SJSA1 (cell line): ENCODE measurements at places on chromosomes 6 and 20.

DNA sequence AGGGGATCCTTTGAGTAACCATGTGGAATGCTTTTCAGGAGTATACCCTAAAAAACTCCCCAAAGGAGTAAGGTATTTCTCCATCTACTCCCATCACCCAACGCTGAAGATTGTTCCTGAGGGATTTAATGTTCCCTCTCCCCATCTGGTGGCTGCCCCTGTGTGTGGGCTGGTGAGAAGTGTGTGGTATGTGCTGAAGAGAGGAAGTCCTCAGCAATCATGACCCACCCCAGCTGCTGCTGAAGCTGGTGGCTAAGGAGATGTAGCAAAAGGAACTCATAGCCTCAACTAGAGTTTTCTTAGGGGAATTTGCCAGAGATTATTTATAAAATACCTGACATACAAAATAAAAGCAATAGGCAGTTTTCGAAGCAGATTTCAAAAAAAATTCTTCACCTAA, 114.3 kb upstream of the JAG1 start:
- DNase-seq = no peak

GRCh38 chr6:26571592-26572296, 25.0 kb upstream of the ABT1 start:
- DNase-seq = peak; percentile 76

GRCh38 chr20:46681032-46681854, 8.0 kb downstream of the TP53RK start:
- DNase-seq = no peak

GRCh38 chr6:30759575-30760239, 15.4 kb upstream of the IER3 start:
- peak; percentile 96 for DNase-seq

DNA sequence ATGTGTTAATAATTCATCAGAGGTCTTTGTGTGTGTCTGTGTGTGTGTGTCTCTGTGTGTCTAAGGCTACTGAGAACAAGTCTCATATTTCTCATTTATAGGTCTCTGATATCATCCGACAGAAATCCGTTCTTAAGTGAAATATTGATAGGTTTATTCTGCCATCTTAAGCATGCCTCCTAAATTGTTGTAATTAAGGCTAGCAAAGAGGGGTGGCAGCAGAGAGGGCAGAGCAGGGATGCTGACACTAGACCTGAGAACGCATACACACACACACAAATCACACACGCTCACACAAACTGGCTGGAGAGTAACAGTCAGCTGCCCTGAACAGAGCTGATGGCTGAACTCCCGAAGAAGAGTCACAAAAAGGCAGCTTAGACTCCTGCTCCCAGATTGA, 84.9 kb upstream of the LRFN2 start:
- no peak for DNase-seq

GRCh38 chr20:19975901-19976300, 41.3 kb upstream of the NAA20 start:
- no peak for DNase-seq

GRCh38 chr20:52828199-52828598, 144.0 kb upstream of the TSHZ2 start:
- no peak for DNase-seq

DNA sequence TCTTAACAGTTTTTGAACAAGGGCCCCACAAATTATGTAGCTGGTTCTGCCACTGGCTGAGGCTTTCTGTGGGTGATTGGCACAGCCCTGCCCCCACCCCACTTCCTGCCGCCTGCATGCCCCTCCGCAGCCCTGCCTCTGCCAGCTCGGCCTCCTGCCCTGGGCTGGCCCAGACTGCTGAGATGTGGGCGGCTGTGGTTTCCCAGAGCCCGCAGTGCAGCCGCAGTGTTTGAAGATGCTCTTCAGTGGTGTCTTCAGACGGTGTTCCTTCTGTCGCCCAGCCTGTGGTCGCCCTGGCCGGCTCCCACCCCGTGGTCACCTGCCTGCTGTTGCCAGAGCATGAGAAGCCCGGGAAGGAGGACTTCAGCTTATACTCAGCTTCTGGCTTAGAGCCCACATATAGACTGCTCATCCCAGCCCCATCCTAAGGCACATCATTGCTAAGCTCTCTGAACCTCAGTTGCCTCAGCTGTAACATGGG, 154.3 kb downstream of the VEGFA start:
- DNase-seq = no peak

DNA sequence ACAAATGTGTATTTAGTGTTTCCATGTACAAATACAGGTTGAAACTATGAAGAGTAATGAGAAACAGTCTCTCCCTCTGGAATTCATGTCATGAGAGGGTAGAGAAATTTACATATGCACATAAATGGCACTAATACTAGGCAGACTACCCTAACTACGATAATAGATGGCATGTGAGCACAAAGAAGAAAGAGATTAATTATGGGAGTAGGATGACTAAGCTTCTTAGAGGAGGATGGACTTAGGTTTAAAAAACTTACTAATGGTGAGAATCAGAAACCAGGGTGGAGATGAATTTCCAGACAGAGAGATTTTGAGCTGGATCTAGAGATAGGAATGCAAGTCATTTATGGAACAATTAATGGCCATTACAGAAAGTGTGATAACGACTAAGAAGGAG, 225.3 kb upstream of the HTR1E start:
- DNase-seq = no peak

DNA sequence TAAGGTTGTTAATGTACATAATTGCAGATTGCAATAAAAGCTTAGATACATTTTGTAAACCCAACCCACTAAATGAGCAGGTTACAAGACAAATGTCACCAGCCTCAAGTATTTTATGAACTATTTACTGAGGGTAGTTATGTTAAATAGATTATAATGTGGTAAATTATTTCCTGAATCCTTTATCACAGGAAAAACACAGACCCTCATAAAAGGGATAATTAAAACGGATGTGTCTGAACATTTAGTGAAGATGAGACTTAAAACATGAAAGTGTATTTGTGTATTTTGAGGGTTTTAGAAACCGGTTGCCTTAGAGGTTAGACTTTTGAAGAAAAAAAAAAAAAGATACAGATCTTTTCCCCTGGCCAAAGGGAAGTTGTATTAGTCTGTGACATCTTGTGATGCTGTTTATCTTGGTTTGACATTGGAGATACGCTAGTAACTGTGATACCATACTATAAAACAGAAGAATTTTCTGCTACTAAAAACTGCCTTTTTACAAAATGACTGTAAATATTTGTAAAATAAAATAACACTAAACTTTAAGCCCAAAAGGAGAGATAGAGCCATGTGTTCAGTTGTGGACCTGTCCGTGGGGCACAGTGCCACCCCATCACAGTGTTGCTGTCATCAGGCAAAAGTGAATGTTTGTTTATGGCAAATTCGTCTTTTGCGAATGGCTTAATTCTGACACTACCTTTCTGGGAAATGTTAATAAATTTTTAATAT, 9.7 kb downstream of the DYNLT1 start:
- no peak for DNase-seq

- DNase-seq = no peak
Observed at GRCh38 chr20:13098720-13099355, 90.1 kb downstream of the SPTLC3 start.

DNA sequence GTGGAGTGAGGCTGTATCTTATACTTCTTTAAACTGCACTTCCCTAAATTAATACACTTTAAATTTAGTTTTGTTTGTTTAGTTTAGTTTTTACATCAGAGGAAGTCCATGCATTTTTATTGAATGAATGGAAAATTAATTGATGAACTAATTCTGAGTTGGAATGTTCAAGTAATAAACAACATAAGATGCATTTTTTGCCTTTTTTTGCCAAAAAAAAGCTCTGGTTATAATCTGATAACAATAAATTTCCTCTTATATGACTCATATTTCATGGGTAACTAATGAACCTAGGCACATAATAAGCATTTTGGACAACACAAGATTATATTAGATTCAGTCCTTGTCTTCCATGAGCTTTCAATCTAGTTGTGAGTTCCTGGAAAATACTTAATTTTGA, 323.1 kb downstream of the CENPW start:
- DNase-seq = no peak

DNA sequence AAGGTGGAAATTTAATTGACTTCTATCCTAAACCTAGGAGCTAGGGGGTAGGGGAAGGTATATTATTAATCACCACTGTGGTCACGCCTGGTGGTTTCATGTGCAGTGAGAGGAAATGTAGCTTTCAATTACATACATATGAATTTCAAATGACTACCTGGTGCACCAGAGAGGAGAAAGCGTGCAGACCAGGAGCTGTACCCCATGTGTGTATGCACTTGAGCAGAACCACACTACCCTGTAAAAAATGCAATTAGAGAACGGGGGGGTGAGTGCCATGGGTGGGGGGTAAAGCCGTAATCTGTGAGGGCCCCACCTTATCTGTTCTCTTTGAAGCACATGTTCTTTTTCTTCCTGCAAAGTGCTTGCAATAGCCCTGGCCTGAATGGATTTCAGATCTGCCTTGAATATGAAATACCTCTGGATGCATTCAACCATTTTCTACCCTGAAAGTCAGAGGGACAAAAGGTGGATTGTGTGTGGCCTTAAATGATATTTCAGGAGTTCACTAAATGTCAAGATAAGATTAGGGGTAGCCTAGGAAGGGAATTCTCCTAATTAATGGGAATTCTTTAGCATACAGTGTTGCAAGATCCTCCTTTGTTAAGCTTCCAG, 30.9 kb upstream of the EDN3 start:
- DNase-seq = no peak

GRCh38 chr20:14220986-14221385, 116.4 kb downstream of the FLRT3 start:
- no peak for DNase-seq

- no peak for DNase-seq
Observed at GRCh38 chr6:132675002-132675401, 16.0 kb upstream of the TAAR1 start.

GRCh38 chr6:27544612-27545260, 71.8 kb upstream of the ZNF184 start:
- no peak for DNase-seq

- DNase-seq = no peak
Observed at GRCh38 chr6:151630387-151630786, 136.6 kb downstream of the CCDC170 start.

DNA sequence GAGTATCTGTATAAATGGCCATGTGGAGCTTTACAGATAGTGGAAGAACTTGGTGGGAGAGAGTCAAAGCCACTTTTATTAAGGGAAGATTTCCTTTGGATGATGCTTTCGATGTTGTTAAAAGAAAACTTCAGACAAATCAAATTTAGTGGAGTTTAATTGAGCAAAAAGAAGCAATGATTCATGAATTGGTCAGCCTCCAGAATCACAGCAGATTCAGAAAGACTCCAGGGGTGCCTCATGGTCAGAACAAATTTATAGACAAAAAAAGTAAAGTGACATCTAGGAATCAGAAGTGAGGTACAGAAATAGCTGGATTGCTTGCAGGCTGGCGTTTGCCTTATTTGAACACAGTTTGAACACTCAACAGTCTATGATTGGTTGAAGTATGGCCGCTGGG, 5.3 kb upstream of the CGA start:
- no peak for DNase-seq

- no peak for DNase-seq
Observed at GRCh38 chr6:100088009-100088408, 94.0 kb upstream of the MCHR2 start.

DNA sequence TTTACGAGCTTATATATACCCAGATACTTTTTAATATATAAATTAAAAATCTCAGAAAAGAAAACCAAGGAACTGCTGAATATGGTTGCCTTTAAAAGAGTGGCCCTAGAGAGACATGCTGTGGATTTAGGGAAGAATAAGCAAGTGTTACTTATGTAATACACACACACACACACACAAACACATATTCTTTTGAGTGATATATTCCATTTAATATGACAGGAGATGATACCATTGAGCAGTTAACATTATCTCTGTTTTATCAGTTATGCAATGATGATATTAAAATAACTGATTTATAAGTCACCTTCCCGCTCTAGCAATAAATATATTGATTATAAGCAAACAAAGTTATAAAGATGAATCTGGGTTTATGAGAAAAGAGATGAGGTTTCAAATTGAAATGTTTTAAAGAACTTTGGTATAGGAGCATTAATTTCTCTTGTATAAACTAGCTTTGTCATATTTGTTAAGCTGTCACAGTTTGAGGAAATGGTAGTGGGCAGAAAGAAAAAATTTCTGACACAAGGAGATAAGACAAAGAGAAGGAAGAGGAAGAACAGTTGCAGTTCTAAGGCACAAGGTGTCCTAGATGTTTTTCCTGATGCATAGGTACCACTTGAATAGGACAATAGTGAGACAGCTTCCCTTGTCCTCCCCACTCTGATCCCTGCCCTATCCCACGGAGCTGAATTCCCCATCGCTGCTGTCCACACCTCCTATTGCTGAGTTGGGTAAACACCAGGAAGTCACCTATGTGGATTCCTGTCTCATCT, 26.4 kb downstream of the GPX5 start:
- DNase-seq = no peak

GRCh38 chr6:47524136-47524845, 46.7 kb downstream of the CD2AP start:
- DNase-seq = peak; percentile 15

DNA sequence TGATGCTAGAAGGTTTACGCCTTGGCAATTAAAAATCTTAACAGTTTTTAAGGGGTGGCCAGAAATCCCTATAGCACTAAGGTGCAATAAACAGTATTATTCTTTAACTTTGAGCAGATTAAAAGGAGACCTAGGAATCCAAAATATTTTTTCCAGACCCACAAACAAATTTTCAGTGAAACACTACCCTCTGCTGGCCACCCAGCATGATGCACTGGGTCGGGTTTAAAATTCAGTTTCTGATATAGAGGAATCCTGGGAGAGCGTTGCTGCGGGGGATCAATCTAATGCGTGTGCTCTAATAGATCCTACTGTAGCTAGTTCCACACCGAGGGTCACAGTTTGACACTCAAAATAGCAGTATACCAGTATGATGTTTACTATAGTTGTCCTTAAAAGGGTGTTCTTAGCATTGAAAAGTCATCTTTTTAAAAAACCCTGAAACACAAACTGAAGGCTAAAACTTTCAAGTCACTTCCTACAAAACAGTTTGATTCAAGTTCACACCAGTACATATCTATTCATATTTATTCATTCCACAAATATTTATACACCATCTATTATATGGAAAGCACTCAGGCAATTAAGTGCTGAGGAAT, 10.2 kb downstream of the UBE3D start:
- DNase-seq = peak; percentile 68

GRCh38 chr20:11457488-11457887, 460.2 kb upstream of the BTBD3 start:
- peak; percentile 60 for DNase-seq

DNA sequence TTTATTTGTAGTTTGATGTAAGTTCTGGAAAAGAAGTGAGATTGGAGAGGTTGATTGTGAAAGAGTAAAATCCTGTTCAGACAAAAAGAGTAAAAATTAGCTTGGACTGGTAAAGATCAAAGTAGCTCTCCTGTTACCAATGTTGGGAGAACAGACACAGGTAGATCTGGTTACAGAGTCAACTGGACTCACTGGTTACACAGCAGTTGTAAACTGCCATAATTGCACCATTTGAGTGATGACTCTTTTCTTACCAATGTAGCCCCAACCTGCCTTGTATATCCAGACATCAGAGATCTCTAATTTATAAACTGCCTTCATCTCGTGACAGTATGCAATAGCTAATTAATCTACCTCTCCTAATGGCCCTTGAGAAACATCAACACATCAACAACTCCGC, 165.6 kb upstream of the PRSS16 start:
- no peak for DNase-seq

GRCh38 chr6:125918230-125918629, 38.3 kb upstream of the HINT3 start:
- no peak for DNase-seq

- no peak for DNase-seq
Observed at GRCh38 chr20:8654486-8654885, 414.4 kb upstream of the PLCB4 start.
